ENCODE measurements at places on chromosomes 11 and 22.

DNA sequence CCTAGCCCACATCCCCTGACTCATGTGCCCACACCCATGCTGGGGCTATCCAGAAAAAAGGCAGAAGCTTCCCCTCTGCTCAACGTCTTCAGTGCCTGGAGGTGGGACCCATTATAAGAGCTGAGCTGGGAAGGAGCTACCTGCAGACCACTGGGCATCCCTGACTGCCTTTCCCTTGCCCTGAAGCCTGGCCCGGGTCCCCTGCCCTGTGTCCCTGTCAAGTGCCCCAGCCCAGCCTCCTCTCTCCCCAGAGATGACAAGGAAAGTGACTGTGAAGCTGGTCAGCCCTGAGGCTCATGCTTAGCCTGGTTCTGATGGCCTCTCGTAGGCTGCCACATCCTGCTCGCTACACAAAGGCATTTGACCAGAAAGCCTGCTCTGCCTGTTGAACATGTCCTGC, 140.4 kb downstream of the PARVA start:
- no peak for DNase-seq

GRCh38 chr22:50206599-50206998, 5.8 kb downstream of the SELENOO start:
- no peak for DNase-seq

DNA sequence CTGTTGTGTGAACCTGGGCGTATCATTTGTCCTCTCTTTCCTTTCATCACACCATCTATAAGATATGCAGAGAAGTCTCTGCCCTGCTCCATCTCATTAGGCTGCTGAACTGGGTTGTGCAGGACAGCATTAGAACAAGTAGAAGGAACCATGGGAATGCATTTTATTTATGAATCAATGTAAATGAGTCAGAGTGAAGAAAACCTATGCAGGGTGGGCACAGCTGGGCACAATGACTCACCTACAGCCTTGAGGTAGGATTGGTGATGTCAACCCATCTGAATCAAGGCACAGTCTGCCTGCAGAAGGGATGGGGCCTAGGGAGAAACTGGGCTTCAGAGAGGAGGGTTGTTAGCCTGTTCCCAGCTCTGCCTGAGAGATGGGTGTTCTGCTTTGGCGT, 123.4 kb downstream of the CSNK2A3 start:
- DNase-seq = no peak

- no peak for DNase-seq
Observed at GRCh38 chr11:108807262-108807661, 142.4 kb downstream of the DDX10 start.

GRCh38 chr22:30979932-30980331, 10.9 kb downstream of the TUG1 start:
- no peak for DNase-seq

- no peak for DNase-seq
Observed at GRCh38 chr22:41530890-41531714, 13.2 kb downstream of the POLR3H start.

DNA sequence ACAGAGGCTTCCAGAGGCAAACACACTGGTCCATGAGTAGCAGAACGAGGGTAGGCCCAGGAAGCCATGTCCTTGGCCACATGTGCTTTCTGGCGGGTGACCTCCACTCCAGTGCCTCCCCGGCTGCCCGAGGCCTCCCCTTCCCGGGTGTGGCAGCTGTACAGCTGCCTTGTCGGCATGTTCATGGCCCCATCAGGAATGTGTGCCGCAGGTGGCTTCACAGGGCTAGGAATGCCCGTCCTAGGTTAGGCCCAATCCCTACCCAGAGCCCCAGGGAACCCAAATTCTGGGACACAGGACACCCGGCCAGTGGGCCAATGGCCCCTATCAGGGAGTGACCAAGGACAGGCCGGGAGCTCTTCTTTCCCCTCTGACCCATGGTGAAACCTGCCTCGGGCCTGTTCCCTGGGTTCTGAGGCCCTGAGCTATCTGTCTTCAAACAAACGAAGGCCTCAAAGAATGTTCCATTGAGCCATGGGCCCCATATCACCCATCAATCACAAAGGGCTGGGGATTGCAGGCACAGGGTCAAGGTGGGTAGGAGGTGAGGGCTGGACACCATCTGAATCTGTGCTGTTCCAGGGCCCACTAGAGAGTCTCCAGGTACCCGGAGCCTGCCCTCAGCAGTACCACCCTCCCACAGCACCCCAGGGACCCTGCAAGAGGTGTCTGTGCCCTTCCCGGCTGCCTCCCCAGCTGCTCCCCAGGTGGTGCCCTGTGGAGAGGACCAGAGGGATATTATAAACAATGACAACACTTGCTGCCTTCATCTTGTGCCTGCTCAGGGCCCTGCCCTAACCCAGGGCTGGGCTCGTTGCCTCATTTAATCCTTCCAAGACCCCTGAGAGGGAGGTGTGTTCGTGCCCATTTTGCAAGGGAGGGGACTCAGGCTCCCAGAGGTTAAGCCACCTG, 4.0 kb upstream of the CDKN1C start:
- no peak for DNase-seq

GRCh38 chr11:11313902-11314692, 39.0 kb downstream of the CSNK2A3 start:
- no peak for DNase-seq

DNA sequence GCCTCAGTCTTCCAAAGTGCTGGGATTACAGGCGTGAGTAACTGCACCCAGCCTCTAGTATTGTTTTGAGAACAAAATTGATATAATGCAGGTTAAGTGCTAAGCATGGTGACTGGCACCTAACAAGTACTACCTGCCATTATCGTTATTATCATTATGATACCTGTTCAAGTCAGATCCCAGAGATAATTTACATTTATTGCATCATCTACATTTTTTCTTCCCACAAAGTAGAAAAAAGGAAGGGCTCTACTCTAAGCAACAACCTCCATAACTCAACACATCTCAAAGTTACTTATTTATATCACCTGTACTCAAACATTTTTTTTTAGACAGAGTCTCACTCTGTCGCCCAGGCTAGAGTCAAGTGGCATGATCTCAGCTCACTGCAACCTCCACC, 42.1 kb downstream of the DCDC1 start:
- no peak for DNase-seq

GRCh38 chr11:101913656-101914055, 1.2 kb upstream of the CEP126 start:
- no peak for DNase-seq

- no peak for DNase-seq
Observed at GRCh38 chr11:67528376-67528775, 5.1 kb upstream of the CABP2 start.

DNA sequence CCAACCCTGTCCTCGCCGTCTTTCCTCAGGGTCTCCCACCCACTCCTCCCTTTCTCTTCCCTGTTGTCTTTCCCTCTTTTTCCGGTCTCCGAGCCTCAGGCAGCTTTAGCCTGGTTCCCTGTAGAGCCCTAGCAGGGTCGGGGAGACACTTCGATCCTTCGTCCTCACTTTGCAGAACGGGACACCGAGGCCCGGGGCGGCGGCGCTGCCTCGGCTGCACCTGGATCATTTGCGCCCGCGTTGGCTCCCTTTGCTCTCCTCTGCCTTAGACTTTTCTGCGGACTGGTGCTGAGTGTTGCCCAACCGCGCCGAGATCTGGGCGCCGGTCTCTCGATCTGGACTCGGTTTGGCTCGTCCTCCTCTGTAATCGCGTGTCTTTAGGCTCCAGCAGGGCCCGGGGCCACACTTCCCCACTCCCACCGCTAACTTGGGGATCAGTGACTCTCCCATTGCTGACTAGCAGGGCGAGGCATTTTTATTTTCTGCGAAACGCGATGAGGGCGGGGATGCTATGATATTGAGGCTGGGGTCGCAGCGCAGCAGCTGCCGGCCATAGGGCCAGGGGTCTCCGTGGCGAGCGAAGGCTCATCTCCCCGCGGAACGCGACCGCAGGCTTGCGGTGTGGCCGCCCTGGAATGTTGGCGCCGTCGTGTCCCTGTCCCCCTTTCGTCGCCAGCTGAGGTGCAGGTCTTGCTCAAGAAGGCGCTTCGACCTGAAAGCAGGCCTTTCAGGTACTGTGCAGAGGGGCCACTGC, 1.6 kb upstream of the E2F8 start:
- DNase-seq = no peak

DNA sequence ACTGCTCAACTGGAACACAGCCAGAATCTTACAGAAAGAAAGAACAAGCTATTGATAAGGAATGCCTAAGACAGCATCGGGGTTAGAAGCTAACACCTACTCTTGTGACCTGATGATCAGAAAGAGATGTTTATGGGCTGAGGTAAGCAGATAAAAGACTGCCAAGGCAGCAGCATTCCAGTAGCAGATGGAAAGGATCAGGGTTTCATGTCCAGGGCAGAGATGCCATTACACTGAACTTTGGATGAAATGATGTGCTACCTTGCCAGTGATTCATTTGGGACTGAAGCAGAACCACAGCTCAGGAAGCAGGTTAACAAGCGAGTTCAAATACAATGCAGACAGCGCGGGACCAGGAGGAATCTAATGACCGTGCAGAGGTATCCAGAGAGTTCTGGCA, 27.1 kb upstream of the APOA1 start:
- no peak for DNase-seq

- DNase-seq = no peak
Observed at GRCh38 chr11:16770016-16770415, 31.6 kb downstream of the C11orf58 start.

DNA sequence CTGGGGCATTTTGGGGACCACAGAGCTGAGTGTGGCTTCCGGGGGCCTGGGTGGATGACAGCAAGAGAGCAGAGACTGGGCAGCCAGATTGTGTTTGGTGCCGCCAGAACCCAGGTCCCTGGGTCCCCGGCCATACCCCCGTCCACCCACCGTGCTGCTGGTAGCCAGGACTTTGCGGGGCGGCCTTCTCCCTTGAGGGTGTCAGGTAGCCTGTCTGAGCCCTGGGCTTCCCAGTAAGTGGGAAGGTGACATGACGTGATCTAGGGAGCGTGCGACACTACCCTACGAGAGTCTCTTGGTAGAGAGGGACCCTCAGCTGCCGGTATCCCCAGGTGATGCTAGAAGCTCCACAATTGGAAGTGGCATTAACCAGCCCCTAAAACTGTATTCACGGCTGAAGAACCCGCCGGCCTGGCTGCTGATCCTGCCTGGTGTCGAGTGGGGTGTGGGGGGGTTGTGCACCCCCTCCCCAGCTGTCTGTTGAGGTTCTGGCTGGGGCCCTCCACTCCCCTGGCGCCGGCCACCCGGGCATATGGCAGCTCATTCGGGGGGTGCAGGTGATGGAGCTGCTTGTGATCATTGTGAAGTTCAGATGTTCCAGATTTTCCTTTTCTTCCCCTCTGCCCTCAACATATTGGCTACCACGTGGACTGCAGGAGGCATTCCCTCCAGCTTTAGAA, 66.9 kb downstream of the MPPED1 start:
- no peak for DNase-seq

DNA sequence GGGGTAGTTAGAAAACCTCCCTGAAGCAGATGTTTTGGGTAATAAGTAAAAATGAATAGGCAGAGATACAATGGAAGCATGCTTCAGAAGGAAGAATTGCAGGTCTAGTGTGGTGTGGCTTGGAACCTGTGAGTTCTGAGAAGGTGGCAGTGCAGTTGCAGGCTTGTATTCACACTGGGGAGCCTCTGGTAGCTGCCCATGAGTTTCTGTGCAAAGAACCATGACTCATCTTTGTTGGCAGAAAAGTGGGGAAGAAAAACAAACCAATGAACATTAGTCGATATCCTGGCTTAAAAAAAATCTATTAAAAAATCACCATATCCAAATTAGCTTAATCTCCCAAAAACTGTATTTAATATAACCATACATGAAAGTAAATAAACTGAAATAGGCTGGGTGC, 232.6 kb downstream of the FAT3 start:
- DNase-seq = no peak

DNA sequence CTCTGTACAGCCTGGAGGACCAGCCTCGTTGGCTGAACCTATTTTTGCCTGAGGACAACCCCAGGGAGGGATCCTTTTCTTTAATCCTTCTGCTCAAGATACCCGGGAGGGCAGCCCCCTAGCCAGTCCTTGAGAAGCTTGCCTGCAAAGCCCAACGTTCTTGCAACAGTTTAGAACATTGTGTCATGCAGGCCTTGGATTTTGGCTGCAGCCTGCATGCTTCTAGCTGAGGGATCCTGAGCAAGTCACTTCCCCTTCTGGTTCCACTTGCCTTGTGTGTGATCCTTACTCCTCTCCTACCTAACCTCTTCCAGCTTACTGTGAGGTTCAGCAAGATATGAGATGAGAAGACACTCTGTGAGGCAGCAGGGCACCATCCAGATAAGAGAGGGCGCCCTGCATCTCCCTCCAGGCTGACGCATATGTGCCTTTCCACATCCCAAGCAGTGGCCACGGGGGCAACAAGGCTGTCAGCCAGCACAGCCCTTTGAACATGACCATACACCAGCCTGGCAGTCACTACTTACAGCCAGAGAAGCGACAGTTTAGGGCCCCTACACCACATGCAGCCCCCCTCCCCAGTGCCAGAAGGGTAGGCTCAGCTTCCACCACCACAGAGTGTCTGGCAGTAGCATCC, 76.1 kb downstream of the C11orf58 start:
- no peak for DNase-seq

All from T-helper 2 cell treated with Interferon-gamma antibody and Interleukin-4, amounts not matched to agents 5 μg/mL and 100 μg/mL, for 36 hours (primary cell).